Stimulated activated CD8-positive, alpha-beta memory T cell treated with anti-CD3 and anti-CD28 coated beads, Interleukin-4, amount 100 ng/mL, for 48 hours (primary cell): ENCODE measurements at places on chromosomes 12 and 14.

DNA sequence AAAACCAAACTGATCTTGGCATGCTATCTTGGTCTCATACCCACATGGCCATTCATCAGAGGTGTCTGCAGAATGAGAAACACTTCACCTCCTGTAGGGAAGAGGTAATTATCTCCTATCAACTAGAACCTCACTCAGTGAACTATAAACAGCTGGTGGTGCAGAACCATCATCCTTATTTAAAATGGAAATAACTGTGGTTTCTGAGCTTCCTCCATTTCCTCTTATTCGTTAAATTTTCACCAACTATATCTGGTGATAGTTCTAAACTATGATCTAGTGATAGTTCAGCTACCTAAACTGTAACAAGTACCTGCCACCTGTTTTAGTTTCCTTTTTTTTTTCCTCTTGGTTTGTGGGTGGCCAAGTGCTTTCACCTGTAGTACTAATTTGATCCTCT lies 218.5 kb downstream of the FUT8 start:
- DNase-seq = no peak

- DNase-seq = no peak
Observed at GRCh38 chr14:71833476-71833875, 98.8 kb upstream of the RGS6 start.

DNA sequence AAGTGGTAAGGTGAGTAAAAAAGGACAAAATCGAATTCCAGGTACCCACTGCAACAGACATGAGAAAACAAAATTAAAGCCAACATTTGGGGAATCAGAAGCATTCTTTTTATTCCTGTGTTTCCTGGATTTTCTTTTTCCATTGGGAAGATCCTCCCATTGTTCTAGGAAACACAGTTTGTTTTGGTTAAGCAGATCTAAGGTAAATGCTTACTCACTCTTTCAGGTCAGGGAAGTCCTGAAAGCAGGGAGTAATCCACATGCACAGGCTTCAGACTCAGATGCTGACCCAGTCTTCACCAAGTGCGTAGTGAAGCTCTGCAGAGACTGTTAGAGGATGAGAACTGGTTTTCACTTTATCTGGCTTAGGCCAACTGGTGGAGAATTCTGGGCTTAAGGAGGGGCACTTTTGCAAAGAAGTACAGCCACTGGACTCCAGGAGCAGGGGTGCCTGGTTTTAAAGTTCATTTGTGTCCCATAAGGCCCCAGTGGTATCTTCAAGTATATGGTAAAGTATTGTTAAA lies 57.7 kb downstream of the RPAP3 start:
- DNase-seq = no peak

DNA sequence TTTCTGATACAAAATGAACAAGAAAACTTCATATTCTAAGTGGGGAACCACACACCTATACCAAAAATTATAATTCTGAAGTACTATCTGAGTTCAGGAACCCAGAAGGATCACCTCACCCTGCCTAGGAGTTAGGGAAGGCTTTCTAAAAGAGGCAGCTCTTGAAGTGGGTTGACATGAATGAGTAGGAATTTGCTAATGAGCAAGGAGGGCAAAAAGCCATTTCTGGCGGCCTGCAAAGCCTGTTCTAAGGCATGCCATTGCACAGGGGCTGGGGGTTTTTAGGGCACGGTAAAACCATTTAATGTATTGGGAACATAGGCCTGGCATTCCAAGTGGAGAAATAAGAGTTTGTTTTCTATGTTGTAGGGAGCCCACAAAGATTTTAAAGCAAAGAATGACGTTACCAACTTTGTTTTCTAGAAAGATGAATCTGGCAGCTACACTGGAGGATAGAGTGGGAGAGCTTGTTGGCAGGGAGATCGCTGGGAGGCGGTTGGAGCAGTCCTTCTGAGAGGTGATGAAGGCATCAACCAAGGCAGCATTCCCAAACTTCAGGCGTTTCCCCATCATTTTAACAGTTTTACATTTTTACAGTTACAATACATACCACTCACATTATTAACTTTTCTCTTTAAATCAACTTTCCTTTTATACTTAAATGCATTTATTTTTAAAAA lies 14.1 kb downstream of the IFT43 start:
- no peak for DNase-seq

- no peak for DNase-seq
Observed at GRCh38 chr12:124557518-124558223, 9.7 kb downstream of the NCOR2 start.

DNA sequence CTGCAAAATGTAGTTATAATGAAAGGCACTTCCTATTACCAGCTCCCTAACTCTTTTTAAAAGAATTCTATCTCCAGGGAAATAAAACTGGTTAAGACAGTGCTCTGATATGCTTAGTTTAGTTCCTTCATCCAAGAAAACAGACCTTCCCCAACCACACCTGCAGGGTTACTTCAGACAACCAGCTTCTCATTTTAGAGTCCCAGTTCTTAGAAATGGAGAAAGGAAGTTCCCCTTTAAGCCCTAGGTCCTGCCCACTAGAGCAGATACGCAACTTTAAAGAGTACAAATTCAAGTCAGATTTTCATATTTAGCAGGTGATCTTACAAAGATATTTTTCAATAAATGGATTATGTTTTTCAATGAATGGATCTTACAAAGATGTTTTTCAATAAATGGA lies 4.4 kb upstream of the WSB2 start:
- no peak for DNase-seq

DNA sequence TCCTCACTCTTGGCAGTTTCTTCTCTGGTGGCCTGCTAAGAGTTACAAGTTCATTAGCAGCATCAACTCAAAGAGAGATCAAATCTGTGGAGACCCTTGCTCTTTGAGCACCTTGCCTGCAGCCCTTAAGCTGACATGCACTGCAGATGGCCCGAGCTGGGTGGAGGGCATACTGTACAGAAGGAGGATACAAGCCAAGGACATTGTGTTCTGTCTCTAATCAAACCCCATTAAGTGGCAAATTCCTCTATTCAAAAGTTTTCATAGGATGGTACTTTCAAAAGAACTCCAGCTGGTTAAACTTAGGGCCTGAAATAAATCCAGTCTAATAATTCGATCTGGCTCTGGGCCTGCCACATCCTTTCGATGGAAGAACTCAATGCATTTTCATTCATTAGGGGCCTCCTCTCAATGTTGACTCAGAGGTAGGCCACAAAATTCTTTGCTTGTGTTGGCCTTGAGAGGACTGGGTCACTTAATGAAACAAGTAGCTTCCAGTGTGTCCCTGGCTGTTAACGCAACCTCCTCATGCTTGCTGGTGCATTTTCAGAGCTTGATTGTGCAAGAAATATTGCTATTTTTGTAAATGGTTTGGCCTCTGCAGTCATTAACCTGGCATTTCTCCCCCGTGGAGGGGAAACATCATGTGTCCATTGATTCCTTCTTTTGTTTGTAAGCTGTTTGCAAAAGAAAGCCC lies 318.2 kb downstream of the NUAK1 start:
- DNase-seq = no peak

GRCh38 chr12:34363050-34363673 lies 340.9 kb downstream of the ALG10 start:
- DNase-seq = no peak

DNA sequence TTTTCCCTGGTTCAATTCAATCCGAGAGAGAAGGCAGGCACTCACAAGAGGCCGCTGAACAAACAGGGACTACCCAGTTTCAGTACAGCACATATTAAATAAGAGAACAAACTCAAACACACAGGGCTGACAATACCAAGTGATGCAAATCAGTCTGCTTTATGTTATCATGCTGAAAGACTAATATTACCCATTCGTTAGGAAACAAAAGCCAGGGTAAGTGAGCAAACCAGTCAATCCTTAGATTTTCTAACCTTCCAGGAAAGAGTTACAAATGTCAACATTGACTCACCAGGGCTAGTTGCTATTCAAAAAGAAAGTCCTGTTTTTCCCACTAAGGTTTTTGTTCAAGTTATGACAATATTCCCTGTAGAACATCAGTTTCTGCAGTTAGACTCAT lies 246.2 kb downstream of the C12orf42 start:
- DNase-seq = no peak

DNA sequence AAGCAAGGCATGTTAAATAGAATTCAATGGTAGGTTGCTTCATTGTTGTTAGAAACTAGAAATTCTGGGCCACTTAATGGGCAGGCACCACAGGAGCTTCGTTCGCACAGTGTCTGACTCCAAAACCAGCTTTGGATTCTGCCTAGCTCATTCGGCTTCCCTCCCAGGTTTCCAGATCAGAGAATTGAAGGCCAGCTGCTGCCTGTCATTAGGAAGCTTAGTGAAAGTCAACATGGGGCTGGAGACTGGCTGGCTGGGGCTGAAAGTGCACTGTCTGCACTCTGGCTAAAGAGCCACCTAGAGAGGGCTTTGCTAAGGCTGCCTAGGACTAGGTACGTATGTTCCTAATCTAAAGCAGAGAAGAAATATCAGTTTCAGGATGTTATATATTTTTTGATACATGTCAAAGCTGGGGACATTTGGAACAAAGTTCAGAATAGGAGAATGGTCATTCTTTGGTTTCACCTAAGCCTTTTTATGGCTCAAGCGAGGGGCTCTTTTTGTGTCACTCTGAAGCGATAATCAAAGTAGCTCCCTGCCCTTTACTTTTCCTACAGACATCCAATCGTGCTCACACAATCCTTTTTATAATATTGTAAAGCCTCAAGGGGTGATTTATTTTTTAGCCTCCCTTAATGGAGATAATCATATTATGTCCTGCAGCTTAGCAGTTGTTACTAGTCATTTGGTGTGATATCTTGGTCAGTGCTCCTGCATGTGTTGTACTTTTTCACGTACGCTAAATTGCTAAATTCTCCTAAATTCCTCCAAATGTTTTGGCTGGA lies 238.5 kb upstream of the NAV3 start:
- no peak for DNase-seq

DNA sequence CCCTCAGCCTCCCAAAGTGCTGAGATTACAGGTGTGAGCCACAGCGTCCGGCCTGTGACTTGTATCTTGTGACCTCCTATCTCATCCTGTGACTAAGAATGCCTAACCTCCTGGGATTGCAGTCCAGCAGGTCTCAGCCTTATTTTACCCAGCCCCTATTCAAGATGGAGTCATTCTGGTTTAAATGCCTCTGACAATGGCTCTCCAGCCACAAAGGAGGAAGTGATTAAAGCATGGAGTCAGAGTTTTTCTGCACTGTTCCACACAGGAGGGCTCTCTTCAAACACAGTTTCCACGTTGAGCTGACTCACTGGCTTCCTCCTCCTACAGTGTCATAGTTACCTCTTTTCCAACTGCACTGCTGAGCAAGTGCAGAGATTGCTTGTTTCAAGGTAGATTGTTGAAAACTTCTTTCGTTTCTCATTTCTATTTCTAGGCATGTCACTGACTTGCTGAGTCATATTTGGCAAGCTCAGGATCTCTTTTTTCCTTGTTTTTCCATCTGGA lies 383.8 kb downstream of the PCNX1 start:
- DNase-seq = peak; percentile 56

DNA sequence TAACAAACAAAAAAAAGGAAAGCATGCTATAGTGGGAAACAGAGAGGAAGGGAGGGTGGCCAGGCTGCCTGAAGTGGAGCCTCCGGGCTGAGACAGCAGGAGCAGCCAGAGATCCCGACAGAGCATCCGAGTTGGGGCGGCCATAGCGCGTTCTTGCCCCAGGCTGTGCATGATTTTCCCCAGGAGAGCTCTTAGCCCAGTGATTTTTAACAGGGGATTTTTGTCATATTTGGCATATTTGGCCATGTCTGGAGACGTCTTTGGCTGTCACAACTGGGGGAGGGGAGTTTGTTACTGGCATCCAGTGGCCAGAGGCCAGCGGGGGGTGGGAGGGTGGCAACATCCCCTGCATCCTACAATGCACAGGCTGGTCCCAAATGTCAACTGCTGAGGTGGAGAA lies 23.6 kb downstream of the BDKRB1 start:
- no peak for DNase-seq

GRCh38 chr14:91392623-91393303 lies 24.9 kb downstream of the CCDC88C start:
- DNase-seq = no peak

GRCh38 chr12:126784328-126784921 lies 1482.5 kb upstream of the TMEM132C start:
- peak; percentile 46 for DNase-seq
